Activated effector memory CD4-positive, alpha-beta T cell treated with anti-CD3 and anti-CD28 coated beads, Interleukin-2, amount 50 U/mL, for 16 hours (primary cell): ENCODE measurements at places on chromosomes 12 and 14.

GRCh38 chr12:54140588-54141388 lies 48.0 kb downstream of the SMUG1 start:
- no peak for DNase-seq

DNA sequence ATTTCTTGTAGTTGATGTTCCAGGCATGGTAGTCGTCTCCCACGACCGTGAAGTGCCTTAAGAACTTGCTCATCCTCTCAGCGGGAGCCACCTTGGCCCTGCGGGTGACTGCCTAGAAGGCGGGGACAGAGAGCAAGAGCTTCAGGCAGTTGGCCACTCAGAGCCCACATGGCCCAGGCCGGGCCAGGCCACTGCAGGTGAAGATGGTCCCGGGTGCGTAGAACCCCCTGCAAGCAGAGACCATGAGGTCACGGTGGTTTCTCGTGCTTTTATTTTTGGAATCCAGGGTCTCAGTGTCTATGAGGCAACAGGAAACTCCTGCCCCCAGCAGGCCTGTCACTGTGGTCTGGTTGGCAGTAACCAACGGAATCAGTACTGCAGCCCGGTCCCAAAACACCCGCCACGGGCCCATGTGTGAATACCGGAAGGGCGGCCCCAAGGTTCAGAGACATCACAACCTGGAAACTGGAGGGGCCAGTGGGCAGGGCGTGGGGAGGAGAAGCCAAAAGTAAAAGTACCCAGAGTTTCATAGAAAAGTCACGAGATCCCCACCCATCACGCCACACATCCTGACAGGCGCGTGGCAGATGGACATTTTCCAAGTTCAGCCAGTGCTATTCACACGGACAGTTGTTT lies 27.5 kb downstream of the HVCN1 start:
- peak; percentile 67 for DNase-seq

DNA sequence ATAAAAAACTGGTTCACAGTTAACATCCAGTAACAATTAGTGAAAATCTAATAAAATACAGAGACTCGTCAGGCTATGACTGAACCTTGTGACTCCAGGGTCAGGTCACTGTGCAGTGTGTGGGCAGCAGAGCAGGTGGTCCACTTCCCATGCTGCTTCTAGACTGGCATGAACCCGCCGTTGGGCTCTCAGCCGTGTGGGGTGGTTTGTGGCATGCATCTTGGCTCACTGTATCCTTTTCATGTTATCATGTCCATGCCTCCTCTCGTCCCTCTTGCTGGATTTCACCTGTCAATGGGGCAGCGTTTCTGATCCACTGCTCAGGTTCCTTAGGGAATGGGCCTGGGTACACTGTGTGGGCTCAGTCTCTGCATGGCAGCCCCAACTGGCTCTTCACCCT lies 57.3 kb downstream of the EP400 start:
- peak; percentile 28 for DNase-seq

- no peak for DNase-seq
Measured at GRCh38 chr12:63804746-63805145, 25.0 kb downstream of the RXYLT1 start.

DNA sequence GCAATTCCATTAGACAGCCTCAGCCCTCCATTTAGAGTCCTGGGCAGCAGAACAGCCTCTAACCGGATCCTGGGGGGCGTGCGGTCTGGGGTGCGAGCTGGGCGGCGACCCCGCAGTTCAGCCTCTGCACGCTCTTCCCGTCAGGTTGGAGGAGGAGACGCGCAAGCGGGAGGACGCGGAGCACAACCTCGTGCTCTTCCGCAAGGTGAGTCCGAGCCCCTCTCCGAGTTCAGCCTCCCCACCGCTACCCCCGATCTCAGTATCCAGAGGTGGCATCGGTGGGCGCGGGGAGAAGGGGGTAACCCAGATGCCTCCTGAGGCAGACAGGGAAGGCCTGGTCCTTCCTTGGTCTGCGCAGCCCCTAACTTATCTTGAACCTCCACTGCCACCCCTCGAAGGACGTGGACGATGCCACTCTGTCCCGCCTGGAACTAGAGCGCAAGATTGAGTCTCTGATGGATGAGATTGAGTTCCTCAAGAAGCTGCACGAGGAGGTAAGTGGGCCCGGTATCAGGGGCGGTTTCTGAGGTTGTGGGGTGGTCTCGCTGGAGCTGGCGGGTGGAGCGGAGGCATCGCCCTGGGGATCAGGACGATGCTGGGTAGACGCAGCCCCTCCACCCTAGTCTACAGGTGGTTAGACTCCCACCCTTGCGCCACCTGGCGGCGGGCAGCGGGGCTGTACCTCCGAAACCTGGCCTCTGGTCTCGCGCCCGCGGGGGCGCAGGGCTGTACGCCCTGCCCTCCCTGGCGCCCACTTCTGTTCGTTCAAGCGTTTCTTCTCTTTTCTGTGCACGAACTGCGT lies 1.3 kb downstream of the PRPH start:
- peak; percentile 87 for DNase-seq
